ENCODE measurements at places on chromosomes 6 and 20.

DNA sequence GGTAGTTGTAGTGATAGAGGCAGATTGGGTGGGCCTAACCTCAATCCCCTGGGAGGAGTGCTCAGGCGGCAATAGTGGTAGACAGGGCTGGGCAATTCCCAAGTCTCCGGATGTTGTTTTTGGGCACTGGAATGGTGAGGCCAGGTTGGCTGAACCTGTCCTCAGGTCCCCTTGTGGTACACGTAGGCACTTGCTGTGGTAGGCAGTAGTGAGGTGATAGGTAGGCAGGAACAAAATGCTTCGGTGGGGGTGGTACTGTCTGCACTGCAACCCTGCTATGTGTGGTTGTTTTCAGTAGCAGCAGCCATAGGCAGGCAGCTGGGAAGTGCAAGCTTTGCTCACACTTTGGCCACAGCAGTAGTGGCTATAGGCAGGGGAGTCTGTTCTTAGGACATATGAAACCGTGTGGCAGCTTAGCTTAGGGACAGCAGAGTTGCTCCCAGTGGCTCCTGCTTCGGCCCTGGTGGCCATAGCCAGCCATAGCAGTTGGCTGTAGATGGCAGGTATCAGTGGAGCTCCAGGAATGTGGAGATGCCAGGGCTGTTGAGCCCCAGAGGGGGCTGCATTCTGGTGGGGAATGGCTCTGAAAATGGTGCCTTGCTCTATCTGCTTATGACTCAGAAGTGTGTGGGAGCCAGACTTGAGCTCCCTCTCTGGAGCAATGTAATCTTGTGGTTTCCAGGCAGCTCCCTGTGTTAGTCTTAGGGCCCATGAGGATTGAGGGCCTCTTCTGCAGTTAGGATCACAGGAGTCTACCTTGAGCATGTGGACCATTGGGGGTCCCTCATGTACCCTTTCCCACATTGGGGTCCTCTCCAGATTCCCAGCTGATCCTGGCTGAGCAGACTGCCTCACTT, 241.8 kb upstream of the BMP2 start:
- peak; percentile 3 for DNase-seq

DNA sequence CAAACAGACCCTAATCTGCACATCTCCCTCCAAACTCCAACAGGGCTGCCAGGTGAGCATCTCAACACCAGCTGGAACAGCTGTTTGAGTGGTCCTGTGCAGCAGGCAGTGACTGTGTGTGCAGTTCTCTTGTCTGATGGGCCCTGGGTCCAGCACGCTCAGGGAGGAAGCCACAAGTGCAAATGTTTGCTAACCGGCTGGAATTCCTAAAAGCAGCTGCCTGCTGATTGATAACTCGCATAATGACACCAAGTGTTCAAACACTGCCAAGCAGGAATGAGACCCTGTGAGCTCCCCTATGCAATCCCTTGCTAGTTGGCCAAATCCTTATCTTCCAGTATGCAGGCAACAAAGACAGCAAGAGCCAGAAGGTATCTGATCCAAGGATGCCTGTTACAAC, 650.6 kb downstream of the CBLN4 start:
- peak; percentile 93 for DNase-seq

DNA sequence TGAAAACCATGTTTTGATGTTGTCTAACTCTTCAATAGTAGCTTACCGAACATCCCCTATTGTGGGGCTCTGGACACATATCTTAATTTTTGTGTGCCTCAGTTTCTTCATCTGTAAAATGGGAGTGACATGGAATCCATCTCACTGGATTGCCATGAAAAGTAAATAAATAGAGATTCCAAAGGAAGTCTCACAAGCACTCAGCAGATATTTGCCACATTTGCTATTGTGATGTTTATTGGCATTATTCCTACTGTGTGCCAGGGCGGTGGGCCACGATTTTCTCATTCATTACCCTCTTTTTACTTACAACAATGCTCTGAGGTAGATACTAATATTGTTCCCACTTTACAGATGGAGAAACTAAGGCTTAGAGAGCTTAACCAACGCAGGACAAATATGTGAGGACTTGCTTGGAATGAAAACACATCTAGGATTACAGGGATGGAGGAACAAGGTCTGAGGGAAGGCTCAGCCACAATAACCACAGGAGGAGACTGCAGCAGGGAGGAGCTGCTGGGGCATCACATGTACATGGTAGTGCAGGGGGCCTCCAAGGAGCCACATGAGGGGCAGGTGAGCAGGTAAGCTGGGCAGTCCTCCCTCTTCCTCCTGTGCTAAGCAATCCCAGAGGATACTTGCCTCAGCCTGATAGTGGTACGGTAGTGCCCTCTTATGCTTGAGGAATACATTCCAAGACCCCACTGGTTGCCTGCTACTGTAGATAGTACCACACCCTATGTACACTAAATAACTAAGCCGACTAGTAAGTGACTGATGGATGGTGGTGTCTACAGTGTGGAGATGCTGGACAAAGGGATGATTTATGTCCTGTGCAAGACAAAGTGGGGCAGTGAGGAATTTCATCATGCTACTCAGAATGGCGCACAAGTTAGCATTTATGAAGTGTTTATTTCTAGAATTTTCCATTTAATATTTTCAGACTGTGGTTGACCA, 176.9 kb downstream of the FOXA2 start:
- no peak for DNase-seq

GRCh38 chr20:46282669-46283068, 25.6 kb downstream of the CDH22 start:
- no peak for DNase-seq

DNA sequence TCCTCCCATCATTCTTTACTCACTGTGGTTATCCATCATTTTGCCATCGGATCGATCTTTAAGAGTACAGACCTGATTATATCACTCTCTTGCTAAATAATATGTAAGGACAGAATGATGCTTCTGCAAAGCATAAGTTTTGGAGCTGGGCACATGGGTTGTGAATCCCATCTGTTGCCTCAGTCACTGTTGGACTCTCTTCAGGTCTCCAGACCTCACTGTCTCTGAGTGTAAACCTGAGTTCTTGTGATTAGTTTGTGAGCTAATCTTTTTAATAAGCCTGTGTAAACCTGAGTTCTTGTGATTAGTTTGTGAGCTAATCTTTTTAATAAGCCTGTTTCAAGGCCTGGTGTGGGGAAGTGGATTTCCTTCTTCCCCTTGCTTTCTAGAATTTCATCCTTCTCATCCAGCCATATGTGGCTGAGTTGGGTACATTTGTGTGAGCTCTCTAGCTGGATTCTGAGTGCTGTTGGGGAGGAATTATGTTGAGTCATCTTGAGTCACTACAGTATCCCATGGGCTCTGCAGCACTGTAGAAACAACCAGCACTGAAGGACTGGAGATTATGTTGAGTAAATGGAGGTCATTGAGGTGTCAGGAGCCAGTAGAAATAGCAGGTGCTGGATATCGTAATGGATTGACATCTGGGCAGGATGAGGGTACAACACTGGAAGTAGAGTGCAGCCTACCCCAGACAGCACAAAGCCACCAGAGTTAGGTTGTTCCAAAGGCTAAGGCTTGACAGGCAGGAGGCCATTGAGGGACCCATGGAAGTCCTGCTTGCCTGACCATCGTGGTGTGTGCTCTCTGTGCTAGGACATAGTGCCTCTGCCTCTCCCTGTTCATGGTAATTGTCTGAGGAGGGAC, 52.4 kb downstream of the SCAND1 start:
- no peak for DNase-seq

DNA sequence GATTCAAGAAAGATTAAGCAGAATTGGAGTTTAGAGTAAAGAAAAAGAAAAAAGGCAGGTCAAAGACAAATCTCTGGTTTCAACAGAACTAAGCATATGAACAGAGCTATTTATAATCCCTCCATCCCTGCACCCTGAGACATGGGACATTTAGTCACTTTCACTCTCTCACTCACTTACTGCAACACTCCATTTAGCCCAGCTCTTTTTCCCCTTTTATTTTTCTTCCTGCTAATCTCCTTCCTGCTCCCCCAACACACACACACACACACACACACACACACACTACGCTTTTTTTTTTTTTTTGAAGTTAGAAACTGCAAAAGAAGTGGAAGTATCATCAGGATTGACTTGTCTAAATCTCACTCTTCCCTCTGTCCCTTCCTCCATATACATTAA, 45.1 kb upstream of the TBC1D7 start:
- no peak for DNase-seq

DNA sequence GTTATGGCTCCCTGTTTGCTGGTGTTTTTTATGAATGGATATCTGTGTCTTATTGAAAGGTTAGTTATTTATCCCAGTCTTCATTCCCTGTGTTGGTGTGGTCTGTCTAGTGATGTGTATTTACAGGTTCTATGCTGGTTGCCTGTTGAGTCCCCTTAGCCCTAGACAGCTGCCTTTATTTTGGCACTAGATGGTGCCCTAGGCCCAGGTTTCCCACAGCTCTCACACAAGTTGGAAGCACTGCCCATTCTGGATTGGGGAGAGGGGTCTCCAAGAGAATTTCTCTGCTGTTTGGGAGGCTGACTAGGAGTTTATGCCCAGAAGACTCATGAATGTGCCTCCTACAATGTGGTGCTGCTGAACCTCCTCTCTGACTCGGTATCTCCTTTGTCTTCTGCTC, 12.4 kb downstream of the GRM1 start:
- no peak for DNase-seq

- DNase-seq, result no peak
Observed at GRCh38 chr6:118017301-118017848, 110.3 kb downstream of the SLC35F1 start.

DNA sequence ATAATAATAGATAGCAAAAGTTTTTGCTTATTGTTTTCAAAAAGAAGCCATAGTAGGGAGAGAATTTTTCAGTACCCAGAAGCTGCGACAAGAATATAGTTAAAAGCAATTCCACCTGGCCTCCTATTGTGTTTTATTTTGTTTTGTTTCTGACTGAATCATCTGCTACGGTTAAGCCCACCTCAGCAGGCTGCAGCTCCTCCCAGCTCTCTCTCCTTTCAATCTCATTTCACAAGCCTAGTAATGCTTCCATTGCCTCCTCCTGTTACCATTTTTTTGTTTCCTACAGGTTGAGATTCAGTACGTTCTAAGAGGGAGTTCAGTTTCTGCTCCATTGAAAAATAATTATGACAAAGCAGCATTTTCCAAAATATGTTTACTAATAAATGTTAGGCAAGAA, 77.9 kb downstream of the PCSK2 start:
- no peak for DNase-seq

- no peak for DNase-seq
Observed at GRCh38 chr6:13412639-13413465, 74.5 kb downstream of the GFOD1 start.

GRCh38 chr20:2930538-2930937, 57.3 kb downstream of the PTPRA start:
- DNase-seq, result no peak

GRCh38 chr20:3744806-3745685, 12.6 kb downstream of the HSPA12B start:
- DNase-seq, result peak; percentile 26

DNA sequence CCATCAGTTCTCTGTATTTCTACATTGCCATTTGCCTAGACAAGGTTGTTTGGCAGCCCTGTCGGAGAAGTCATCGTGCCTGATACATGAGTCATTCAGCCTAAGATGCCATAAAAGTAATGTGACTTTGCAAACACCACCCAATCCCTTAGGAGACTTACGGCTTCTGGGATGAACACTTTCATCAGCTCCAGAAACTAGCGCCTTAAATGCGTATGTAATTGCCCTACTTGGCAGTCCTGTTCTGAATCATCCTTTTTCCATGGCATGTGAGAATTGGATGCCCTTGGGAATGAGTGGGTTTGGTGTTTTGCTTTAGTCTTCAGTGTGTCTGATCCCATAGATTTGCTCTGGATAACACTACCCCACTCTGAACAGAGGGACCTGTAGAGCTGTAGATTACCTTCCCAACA, 158.5 kb downstream of the SASH1 start:
- no peak for DNase-seq

DNA sequence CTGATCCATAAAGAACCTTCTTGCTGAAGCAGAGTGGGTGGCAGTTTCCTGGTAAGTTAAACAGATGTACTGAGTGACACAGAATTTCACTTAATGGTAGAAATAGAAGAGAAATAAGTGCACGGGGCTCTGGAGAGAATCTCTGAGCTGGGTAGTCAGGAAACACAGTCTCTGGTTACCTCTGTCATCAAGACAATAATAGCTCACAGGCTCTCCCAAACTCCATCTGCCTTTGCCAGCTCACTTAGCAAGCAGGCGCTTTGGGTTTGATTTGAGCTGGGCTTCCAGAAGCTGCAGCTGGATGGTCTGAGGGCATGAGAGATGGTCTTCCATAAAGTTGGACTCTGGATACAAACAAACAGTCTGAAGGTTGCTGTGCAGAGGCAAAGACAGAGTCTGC, 39.6 kb upstream of the PRSS35 start:
- DNase-seq, result no peak

DNA sequence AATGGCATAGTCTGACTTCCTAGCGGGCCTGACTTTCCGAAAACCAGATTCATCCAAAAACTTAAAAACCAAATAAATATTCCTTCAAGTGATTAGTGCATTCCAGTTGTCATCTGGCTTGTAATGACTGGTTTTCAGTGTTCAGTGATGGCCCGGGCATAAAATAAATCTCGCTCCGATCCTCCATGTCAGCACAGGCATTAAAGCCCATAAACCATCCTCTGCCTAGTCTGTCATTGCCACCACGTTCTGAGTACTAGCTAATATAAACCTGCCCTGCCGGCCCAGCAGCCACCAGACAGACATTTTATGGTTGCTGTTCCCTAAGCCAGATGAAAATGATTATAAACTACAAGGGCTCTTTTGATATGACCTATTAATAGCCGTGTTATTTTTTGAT, 232.3 kb upstream of the GMDS start:
- DNase-seq, result no peak

DNA sequence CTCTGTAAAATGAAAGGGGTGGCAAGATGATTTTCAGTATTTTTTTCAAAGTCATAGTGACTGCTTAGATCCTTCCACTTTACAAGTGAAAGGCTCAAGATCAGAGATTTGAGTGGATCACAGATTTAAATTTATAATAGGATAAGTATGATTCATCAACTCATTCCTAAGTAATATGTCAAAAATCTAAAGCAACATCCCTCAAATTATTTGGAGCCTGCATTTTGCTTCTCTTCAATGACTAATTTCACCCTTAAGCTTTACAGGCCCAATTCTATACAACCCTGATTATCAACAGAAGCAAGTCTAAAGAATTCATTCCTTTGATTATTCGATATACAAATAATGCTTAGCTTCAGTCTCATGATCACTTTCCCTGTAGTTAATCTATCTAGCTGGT, 93.9 kb upstream of the HEY2 start:
- no peak for DNase-seq

DNA sequence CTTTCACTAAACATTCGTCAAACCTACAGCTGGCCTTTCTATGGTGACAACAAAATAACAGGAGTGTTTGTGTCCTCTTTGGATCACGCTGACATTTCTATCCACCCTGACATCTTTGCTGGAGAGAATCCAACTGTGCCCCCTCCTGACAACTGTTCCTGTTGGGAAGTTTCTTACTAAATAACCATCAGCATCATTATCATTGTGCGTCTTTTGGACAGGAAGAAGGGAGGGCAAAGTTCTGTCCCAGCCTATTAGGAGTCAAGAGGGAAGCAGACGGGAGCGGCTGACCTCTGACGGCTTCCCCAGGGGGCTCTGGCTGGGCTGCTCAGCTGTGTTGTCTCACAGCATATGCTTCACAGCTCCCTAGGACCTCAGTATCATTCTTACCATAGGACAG, 195.9 kb upstream of the SULF2 start:
- DNase-seq, result no peak

GRCh38 chr6:5671601-5672559, 334.8 kb downstream of the NRN1 start:
- DNase-seq, result peak; percentile 24

GRCh38 chr6:35569011-35569461, 56.3 kb upstream of the TULP1 start:
- no peak for DNase-seq

- DNase-seq, result no peak
Observed at GRCh38 chr20:50294164-50295088, 103.8 kb downstream of the CEBPB start.

GRCh38 chr20:35134880-35135279, 12.3 kb downstream of the EDEM2 start:
- no peak for DNase-seq

All from SHP77 (cell line).